Activated CD8-positive, alpha-beta T cell treated with anti-CD3 and anti-CD28 coated beads for 36 hours (primary cell): ENCODE measurements at places on chromosomes 7 and 10. TPM values are rescaled to one million over a fixed set of nuclear protein-coding genes. Genes with fewer than 3 reads are reported as not detected.
A peak's percentile ranks its signal among the peaks of the same experiment; 100 is the strongest.

Gene NPFFR1
- total RNA-seq: not detected

DNA sequence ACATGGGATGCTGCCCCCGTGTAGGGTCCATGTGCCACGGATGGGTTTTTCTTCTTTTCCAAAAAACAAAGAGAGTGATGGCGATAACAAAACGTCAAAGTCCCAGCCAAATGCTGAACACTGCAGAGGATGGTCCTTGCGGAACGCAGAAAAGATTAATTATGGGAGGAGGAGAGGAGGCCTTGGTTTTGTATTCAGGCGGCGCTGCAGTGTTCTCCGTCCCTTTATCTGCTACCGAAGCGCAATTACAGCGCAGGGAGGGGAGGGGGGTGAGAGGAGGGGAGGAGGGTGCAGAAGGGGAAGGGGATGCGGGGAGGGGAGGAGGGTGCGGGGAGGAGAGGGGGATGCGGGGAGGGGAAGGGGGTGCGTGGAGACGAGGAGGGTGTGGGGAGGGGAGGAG lies 131.8 kb upstream of the PRKCQ start:
- peaks cover 23% of the 10 kb centered on the region for H3K27me3 ChIP-seq
- DNase-seq: no peak
- H3K27ac ChIP-seq: no peak overlapping the region
- no peaks in the 10 kb centered on the region for H3K36me3 ChIP-seq
- H3K4me1 ChIP-seq: peaks cover 11% of the 10 kb centered on the region

DNA sequence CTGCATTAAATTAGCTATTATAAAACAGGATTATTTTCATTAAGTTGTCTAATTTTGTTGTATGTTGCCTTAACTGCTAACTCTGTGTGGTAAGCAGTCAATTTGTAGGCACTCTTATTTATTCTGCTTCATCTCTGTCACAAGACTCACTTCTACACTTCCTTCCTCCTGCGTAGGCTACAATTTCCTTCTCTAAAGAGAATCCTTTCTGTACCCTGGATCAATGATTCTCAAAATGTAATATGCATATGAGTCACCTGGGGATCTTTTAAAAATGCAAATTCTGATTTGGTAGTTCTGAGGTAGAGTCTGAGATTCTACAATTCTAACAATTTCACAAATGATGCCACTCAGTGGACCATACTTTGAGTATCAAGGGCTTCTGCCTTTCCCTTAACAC lies 4.4 kb upstream of the UBE2D1 start:
- H3K36me3 ChIP-seq: no peaks in the 10 kb centered on the region
- no peak overlapping the region for H3K4me3 ChIP-seq
- H3K27me3 ChIP-seq: peaks cover 3% of the 10 kb centered on the region
- H3K27ac ChIP-seq: no peak overlapping the region
- DNase-seq: no peak

DNA sequence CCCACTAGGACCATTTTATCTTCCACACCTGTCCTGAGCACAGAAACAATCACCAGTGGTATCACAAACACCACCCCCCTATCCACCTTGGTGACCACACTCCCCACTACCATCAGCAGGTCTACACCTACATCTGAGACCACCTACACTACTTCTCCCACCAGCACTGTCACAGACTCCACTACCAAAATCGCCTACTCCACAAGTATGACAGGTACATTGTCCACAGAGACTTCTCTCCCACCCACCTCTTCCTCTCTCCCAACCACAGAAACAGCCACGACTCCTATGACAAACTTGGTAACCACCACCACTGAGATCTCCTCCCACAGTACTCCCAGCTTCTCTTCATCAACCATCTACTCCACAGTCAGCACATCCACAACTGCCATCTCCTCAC lies 3.3 kb downstream of the MUC3A start:
- H3K27ac ChIP-seq: no peak overlapping the region
- H3K4me1 ChIP-seq: no peaks in the 10 kb centered on the region
- DNase-seq: peak; percentile 27
- no peak overlapping the region for H3K4me3 ChIP-seq
- H3K27me3 ChIP-seq: peaks cover 12% of the 10 kb centered on the region

GRCh38 chr7:5526100-5526905 lies 102.7 kb upstream of the TNRC18 start:
- H3K27ac ChIP-seq: peak overlapping the region; percentile 96
- H3K27me3 ChIP-seq: no peaks in the 10 kb centered on the region
- peak; percentile 62 for DNase-seq

DNA sequence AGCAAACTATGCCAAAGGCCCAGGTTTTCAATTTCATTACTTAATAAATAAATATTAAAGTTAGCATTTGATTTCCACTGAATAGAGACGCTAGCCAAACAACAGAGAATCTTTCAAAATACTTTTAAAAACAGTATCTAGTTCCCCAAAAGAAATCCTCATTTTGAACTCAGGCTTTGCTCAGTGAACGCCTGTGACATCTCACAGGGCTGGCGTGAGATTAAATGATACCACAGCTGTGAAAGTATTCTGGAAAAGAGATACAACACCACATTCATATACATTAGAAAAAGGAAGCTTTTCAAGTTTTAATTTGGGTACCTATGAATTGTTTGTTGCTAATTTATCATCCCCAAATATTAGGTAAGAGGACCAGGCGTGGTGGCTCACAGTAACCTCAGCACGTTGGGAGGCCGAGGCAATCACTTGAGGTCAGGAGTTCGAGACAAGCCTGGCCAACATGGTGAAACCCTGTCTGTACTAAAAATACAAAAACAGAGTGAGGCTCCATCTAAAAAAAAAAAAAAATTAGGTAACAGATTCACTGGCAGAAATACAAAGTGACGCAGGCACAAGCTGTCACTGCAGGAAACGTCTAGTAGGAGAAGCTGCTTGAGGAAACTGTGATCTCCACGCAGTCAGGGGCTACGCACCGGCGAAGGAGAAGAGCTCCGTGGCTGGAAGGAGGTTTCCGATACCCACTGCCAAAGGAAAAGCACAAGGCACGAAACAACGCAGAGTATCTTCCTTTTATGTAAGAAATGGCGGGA lies 50.0 kb downstream of the AMZ1 start:
- DNase-seq: no peak
- no peak overlapping the region for H3K4me3 ChIP-seq
- H3K36me3 ChIP-seq: peaks cover 3% of the 10 kb centered on the region
- no peaks in the 10 kb centered on the region for H3K27me3 ChIP-seq
